WERI-Rb-1 (cell line): ENCODE measurements at places on chromosomes 4 and X.

- DNase-seq = no peak
Observed at GRCh38 chrX:22124098-22124497, 92.0 kb downstream of the PHEX start.

- no peak for DNase-seq
Observed at GRCh38 chrX:6383488-6383887, 151.4 kb downstream of the VCX3A start.

DNA sequence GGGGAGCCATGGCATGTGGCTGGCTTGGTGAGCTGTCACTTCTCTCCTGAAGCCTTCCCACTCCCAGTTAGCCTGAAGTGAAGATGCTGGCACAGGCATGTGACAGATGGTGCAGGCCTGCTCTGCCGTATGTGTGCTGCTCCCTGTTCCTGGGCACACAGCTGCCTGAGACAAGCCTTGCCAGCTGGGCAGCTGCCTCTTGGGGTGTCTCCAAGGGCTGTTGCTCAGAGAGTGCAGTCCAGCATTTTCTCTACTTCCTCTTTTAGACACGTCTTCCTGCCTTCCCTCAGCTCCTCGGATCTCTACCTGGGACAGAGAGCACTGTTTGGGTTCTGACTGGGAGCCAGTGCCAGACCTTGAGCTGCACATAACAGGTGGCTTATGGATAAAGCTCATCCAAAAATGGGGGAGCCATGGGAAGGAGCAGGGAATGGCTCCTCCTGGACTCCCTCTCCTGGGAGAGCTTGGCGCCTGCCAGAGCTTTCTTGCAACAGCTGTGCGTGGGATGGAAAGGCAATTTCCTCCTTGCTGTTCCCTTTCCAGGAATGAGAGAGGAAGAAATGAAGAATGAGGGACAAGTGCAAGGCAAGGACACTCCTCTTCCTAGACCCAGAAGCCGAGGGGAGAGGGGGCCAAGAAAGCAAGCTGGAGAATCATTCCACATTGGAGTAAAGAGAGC is 132.9 kb downstream of the MSL3 start:
- no peak for DNase-seq

DNA sequence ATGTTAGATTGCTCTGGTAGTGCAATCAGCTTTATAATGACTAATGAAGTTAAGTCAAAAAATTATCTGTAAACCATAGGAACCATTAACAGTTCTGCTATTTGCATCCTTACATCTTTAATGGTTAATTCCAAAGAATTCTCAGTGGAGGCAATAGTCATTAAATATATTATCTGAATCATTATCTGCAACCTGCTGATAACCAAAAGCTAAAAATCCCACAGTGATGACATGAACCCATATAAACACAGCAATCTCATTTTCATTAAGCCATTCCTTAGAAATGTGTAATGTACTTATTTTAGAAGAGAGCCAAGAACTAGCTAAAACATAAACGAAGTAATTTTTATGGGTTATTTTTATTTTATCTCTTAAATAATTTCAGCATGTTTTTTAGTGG is 60.2 kb downstream of the MAGEB16 start:
- DNase-seq = no peak

GRCh38 chr4:186167605-186168004 is 23.8 kb upstream of the CYP4V2 start:
- DNase-seq = no peak

DNA sequence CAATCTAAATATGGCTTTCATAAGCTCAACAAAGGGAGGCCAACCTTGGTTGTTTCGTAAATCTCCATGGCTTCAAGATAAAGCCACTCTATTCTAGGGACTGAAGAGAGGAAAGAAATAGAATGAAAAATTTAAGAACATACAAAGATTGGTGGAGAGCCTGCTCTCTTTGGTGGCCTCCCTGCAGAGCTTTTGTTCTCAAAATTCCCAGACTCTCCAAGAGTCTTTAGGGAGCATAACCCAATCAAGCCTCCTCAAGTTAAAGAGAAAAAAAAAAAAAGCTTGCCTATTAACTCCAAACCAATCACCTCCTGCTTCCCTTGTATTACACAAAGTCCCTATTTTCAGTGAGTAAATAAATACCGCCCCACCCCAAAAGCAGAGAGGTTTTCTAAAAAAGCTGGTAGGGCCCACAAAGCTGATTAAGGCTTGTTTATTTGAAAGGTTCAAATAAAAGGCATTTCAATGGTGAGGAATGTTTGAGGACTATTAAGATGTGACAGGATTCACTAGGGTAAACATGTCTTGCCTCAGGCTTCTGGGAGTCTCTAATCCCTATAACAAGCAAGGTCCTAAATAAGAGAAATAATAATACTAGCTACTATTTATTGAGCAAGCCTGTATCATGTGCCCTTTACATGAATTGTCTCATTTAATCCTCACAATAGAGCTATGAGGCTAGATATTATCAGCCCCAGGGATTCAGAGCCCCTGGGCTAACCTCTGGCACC is 71.6 kb downstream of the GPC3 start:
- DNase-seq = no peak

- no peak for DNase-seq
Observed at GRCh38 chr4:151428346-151428745, 19.4 kb downstream of the FHIP1A start.

GRCh38 chrX:12263211-12263610 is 124.9 kb downstream of the FRMPD4 start:
- DNase-seq = no peak

DNA sequence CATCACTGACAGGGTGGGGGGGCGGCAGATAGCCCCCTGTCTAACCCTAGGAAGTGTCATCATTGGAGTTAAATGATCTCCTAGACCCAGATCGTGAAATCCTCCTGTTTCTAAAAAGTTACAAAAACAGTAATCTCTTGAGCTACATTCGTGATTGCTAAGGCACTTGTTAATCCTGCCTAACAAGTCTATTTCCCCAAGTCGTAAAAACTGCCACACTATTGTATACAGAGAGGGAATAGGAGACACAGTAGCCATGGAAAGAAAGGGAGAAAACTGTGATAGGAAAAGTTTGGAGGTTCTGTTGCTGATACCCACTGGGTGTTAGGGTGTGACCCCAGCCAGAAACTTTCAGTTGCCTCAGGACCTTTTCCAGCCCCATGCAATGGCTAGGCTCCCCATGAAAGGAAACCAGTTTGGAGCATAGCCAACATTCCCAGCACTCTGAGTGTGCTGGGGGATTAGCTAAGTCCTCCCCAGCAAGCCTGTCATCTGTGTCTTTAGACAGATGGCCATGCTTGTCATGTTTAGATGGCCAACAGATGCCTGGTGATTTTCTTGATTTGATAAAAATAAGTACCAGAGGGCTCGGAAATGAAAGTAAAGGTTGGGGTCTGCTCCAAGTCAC is 63.3 kb upstream of the ANXA10 start:
- peak; percentile 37 for DNase-seq

- DNase-seq = no peak
Observed at GRCh38 chrX:7351926-7352325, 204.0 kb upstream of the PUDP start.

DNA sequence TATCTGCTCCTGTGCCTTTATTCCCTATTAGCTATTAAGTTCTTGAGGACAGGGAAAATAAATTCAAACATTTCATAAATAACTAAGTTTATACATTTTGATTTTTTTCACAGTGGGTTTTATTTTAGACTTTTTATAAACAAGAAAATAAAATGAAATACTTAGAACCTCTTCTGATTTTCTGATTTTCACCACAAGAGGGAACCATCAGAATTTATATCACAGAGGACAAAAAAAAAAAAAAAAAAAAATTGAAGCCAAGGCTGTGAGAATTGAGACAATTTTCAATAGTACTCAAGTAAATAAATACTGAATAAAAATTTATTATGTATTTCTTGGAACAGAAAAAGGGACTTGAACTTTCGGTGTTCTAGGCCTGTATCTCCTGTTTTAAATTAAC is 288.1 kb downstream of the SH3BGRL start:
- DNase-seq = no peak

- no peak for DNase-seq
Observed at GRCh38 chrX:42129022-42129940, 205.9 kb upstream of the CASK start.

GRCh38 chr4:187940299-187940698 is 55.3 kb upstream of the ZFP42 start:
- DNase-seq = no peak

GRCh38 chr4:128155231-128155855 is 94.2 kb downstream of the LARP1B start:
- no peak for DNase-seq

- DNase-seq = no peak
Observed at GRCh38 chr4:182825003-182825402, 92.2 kb downstream of the DCTD start.

- DNase-seq = no peak
Observed at GRCh38 chr4:176383273-176384077, 63.7 kb downstream of the SPCS3 start.

GRCh38 chr4:88938138-88938537 is 118.8 kb downstream of the FAM13A start:
- no peak for DNase-seq

DNA sequence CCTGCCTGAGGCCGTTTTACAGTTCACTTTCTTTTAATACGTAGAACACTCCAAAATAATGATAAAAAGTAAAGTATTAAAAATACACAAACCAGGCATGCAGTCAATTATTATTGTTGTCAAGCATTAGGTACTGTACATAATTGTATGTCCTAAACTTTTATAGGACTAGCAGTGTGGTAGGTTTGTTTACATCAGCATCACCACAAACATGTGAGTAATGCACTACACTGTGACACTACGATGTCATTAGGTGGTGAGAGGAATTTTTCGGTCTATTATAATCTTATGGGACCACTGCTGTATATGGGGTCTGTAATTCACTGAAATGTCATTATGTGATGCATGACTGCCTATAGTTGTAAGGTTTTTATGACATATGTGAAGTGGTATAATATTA is 149.5 kb upstream of the SH3RF1 start:
- DNase-seq = no peak

- DNase-seq = no peak
Observed at GRCh38 chr4:139975830-139976272, 178.1 kb downstream of the MAML3 start.

DNA sequence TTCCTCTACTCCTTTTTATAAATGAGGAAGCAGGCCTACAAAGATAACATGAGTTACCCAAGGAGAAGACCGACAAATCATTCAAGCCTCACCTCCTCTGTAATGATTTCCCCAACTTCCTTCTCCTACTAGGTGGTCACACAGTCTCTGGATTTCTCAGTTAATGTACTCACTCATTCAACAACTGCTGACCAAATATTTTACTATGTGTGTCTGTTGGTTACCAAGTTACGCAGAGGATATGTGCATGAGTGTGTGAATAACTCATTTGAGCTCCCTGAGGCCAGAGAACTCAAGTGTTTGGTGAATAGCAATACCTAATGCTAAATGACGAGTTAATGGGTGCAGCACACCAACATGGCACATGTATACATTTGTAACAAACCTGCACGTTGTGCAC is 10.4 kb downstream of the CASK start:
- DNase-seq = no peak

GRCh38 chr4:8131210-8131609 is 27.4 kb downstream of the ABLIM2 start:
- DNase-seq = no peak

DNA sequence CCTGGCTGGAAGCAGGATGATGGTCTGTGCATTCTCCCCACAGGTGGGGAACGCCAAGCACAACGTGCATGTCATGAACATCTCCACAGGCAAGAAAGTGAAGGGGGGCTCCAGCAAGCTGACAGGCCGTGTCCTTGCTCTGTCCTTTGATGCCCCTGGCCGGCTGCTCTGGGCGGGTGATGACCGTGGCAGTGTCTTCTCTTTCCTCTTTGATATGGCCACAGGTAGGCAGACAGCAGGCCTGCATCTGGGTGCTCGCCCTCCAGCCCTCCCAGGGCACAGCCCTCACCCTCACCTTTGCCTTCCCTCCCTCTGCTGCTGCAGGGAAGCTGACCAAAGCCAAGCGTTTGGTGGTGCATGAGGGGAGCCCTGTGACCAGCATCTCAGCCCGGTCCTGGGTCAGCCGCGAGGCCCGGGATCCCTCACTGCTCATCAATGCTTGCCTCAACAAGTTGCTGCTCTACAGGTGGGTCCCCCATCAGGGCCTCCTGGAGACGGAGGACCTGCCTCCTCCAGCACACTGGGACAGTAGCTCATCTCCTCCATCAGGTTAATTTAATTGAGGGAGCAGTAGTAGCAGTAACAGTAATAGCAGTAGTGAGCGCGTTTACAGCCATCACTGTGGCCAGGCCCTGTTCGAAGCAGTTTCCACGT is 4.6 kb downstream of the WDR13 start:
- no peak for DNase-seq

DNA sequence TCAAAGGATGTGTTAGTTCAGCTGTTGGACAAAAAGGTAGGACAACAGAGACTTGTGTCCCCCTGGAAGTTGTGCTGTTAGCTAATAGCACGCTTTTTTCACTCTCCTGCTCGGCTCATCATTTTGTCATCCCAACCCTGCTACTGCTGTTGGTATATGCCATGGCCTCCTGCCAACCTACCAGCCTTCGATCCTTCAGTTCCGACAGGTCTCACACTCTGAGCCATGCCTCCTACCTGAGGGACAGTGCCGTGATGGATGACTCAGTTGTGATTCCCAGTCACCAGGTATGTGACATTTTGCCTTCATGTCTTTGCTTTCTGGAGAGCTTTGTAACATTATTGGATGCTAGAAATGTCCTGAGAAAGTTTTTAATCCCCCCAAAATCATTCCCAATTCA is 268.1 kb downstream of the ANK2 start:
- DNase-seq = no peak

- DNase-seq = no peak
Observed at GRCh38 chr4:129823105-129823504, 727.2 kb downstream of the C4orf33 start.

- DNase-seq = no peak
Observed at GRCh38 chr4:4704267-4704666, 155.2 kb upstream of the MSX1 start.

GRCh38 chrX:124975456-124975855 is 344.2 kb upstream of the TEX13C start:
- no peak for DNase-seq

DNA sequence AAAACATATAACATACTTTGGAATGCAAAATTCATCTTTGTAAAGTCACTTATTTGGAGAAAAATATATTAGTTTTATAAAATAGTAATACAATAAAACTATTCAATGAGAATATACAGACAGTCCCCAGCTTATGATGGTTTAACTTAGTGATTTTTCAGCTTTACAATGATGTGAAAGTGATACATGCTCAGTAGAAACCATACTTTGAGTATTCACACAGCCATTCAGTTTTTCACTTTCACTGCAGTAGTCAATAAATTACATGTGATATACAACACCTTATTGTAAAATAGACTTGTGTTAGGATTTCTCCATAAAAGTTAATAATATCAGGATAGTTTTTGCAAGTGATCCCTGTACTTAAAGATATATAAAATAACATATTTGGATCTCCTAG is 436.0 kb downstream of the CENPC start:
- no peak for DNase-seq

GRCh38 chr4:139419388-139419914 is 34.5 kb upstream of the RAB33B start:
- no peak for DNase-seq

GRCh38 chr4:5164221-5164912 is 113.1 kb downstream of the STK32B start:
- DNase-seq = peak; percentile 53
